RWPE1 (cell line): ENCODE measurements at places on chromosomes 11 and 22.

- DNase-seq: no peak
Observed at GRCh38 chr22:38699143-38699542, 1.6 kb downstream of the JOSD1 start.

GRCh38 chr11:9681583-9682372, 17.9 kb downstream of the SWAP70 start:
- no peak for DNase-seq

- DNase-seq: no peak
Observed at GRCh38 chr11:36692704-36693103, 94.7 kb upstream of the RAG2 start.

DNA sequence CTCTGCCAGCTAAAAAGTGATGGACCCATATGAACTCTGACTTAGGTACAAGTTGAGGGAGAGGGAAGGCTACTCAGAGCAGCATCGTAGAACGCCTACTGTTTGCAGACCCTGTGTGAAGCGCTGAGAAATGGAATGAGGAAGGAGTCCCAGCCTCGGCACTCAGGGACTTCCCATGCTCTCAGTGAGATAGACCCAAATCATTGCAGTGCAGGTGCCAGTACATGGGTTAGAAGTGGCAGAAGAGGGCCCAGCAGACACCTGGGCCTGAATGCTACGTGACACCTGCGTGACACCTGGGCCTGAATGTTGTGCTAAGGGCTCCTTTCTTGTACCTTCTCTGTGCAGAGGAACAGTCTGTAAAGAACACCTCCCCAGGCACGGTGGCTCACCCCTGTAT, 2.6 kb upstream of the PDGFB start:
- no peak for DNase-seq
